DMS 273 treated with DMSO at 0.1 percent for 48 hours (cell line): ENCODE measurements at places on chromosomes 3 and 15.

DNA sequence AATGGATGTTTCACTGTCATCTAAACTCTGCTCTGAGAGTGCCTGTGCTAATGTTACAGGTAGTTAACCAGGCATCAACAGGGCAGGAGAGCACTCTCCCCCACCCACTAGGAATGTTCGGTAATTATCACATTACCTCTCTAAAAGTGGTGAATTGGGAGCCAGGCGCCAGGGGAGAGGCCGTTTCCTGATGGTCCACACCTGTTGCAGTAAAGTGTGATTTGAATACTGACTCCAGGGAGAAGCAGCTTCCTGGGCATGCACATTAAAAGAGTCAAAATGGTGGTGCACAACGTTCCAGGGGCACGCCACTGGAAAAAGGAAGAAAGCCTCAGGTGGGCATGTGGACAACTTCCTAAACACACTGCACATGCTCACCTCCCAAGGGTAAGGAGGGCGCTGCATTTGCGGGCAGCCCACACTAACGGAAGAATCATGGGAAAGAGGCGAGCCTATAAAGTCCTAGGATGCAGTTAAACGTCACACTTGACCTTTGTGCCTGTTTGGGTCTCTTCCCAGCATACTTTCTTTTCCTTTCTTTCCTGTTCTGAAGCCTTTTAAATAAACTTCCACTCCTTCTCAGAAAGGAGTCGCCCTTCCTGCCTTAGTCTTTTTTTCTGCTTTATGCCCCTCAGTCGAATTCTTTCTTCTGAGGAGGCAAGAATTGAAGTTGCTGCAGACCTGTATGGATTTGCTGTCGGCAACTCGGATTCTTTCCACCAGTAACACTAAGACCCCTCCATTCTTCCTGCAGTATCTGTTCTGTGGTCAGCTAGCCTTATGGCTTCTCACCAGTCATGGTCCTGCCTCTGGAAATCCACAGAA, 28.9 kb upstream of the GPD1L start:
- no peak for DNase-seq

DNA sequence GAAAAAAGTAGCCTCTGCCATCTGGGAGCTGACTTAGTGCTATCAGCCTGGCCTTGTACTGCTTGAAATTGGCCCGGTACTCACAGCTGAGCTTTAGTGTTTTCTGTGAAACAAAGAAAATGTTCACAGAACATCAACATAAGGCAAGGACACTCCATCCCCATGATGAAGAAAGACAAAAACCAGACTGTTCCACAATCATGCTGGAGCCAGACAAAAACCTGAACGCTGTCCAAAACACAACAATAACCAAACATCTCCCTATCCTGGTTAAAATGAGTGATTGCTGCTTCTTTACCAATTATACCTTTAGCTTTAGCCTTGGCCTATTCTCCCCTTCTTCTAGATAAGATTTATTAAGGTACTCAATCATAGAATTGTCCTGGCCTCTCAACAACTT, 153.9 kb downstream of the CPNE4 start:
- no peak for DNase-seq

- no peak for DNase-seq
These were observed 128.5 kb downstream of the MYRIP start for GRCh38 chr3:39937874-39938273.

DNA sequence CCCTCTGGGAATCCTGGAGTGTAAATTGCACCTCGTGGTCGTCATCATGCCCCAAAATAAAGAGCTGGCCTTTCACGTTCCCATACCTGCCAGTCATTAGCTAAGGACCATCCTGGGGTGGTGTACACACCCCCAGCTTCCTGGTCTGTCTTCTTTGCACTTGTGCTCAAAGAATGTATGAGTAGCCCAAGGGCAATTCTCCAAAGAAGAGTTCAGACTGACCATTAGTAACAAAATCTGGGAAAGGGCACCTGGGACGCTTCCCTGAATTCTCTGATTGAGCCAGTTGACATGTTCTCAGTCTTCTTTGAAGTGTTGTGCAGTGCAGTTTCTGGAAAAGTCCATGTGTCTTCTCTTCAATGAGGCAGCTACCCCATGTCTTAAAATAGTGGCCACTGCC, 34.8 kb downstream of the FAM3D start:
- no peak for DNase-seq
